ENCODE measurements at places on chromosomes 5 and 9.

DNA sequence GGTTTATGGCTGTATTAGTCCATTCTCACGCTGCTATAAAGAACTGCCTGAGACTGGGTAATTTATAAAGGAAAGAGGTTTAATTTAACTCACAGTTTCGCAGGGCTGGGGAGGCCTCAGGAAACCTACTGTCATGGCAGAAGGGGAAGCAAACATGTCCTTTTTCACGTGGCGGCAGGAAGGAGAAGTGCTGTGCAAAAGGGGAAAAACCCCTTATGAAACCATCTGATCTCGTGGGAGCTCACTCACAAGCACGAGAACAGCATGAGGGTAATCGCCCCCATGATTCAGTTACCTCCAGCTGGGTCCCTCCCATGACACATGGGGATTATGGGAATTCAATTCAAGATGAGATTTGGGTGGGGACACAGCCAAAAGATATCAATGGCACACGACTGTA lies 13.9 kb downstream of the LRRC70 start:
- DNase-seq: no peak

DNA sequence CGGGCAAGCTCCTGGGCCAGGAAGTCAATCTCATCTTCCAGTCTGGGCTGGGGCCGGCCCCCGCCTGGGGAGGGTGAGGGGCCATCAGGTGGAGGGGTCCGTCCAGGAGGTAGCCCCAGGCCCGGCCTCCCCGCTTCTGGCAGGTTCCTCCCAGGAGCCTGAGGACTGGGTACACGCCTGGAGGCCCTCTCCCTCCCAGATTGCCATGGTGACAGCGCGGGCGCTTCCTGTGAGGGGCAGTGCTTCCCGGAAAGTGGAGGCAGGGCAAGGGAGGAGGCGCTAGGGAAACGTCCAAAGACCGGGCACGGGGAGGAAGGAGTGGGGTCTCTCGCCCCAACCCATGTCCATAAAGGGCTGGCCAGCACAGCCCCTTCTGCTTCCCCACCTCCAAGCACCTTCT lies 4.9 kb downstream of the NPDC1 start:
- no peak for DNase-seq

DNA sequence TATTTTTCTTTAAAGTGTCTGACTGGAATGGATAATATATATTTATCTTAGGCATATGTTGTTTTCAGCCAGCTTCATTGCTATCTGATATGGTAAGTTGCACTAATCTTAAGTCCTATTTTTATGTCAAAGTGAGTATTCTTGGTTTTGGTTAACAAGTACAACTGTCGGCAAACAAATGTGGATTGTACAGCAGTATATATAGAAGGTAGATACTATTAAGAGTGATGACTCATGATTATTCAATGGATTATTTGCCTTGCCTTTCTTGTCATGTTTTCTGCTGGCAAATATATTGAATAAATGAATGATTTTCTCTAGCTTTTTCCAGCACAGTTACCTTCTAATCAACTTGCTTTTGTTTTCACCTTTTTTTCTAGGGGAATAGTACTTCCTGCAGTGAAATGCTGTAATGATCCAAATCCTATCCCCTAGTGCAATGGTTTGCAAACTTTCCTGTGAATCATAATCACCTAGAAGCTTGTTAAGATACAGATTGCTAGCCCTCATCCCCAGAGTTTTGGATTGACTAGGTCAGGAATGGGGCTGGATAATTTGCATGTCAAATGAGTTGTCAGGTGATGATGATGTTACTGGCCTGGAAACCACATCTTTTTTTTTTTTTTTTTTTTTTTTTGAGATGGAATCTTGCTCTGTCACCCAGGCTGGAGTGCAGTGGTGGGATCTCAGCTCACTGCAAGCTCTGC lies 60.8 kb upstream of the ARRDC3 start:
- no peak for DNase-seq

DNA sequence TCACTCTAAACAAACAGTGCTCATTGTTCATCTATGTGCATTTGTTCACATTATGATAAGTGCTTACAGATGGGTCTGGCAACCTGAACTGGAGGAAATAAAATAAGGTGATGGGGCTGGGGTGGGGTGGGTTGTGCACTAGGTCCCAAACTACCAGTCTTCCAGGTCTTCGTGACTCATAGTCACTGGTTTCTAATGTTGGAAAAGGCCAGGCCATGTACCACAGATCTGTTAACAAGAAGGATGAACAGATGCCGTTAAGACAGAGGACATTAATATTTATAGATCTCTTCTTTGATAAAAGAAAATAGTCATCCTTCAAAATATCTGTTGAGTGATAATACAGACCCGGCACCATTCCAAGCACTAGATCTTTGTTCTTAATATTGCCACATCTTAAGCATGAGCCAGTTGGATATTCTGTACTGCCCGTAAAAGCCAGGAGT lies 71.4 kb upstream of the STARD4 start:
- no peak for DNase-seq

- no peak for DNase-seq
These were observed 67.6 kb upstream of the SLC12A2 start for GRCh38 chr5:128015978-128016377.
